Aorta (tissue), 5 donors: ENCODE measurements at places on chromosomes 11 and 22. TPM values are rescaled to one million over a fixed set of nuclear protein-coding genes. Genes with fewer than 3 reads are reported as not detected.
A peak's percentile ranks its signal among the peaks of the same experiment; 100 is the strongest.

GRCh38 chr11:94638902-94639373, 71.8 kb downstream of the PIWIL4 start:
- DNase-seq = no peak

- no peak for DNase-seq
These were observed 32.0 kb upstream of the LRRC32 start for GRCh38 chr11:76702336-76703128.

- DNase-seq = no peak
These were observed 76.9 kb downstream of the DKK3 start for GRCh38 chr11:11931461-11932055.

GRCh38 chr11:60469723-60470122, 14.1 kb downstream of the MS4A1 start:
- DNase-seq = no peak

GRCh38 chr11:3037040-3037944, 19.9 kb downstream of the CARS1 start:
- peak; percentile 94 for DNase-seq

DNA sequence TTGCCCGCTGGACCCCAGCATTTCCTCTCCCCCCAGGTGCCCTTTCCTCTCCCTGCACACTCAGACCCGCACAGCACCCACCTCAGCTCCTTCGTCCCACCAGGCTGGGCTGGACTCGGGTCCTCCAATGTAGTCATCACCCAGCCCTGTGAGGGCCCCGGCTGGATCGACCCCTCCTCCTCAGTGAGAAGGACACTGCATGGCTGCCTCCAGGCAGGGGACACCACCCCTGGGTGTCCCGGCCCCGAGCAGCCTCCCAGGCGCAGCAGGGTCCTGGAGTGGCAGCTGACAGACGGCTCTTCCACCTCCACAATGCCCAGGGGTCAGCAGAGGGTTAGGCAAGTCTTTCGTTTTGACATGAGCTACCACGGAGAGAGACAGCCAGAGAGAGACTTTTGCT, 11.1 kb upstream of the ELF5 start:
- DNase-seq = no peak

NCAM1 gene
- total RNA-seq = 19.4 TPM

GRCh38 chr22:31055635-31056159, 25.4 kb upstream of the SMTN start:
- peak; percentile 95 for DNase-seq

ABCC8 gene
- 0.32 TPM for total RNA-seq

SIRT3 gene
- 8.6 TPM for total RNA-seq

GRCh38 chr22:49106096-49106841, 721.4 kb downstream of the BRD1 start:
- no peak for DNase-seq

DNA sequence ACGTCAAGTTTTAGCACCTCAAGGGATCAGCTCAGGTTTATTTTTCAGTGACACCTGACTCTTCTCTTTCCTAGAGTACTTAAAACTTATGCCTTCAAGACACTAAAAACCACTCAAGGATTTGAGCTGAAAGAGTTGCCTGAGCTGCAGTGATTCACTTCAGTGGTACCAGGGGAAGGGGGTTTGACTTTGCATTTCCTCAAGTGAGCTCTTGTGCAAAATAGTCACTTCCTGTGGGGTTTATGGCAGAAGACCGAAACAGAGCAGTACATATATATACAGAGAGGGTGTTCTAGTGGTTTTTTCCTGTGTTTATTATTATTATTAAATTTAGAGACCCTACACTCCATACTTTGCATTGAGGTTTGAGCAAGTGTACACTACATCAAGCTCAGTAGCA, 60.7 kb downstream of the DBX1 start:
- no peak for DNase-seq

DNA sequence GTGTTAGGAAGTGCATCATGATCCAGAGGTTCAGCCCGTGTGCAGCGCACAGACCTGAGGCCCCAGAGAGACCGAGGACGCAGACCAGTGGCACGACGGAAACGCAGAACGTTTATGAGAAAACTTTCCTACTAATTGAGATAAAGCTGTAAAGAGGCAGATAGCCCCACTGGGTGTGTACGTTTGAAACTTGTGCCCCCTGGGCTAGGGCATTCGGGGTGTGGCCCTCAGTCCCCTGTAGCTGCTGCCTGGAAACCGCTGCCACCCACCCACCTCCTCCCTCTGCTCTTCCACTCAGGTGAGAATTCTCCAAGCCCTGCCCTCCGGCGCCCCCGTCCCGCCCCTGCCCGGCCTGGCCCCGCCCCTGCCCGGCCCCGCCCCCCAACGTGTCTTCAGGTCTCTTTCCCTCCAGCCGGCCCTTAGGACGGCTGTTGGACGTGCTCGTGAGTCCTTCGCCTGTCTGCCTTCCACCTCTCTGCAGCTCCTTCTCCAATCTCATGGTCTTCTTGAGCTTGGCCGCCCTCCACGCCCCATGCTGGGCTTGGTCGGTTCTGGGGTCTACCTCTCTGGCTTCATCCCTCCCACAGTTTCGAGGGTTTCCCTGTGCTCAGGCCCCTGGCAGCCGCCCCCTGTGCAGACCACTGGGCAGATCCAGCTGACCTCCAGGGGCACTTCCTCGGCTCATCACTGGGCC, 12.1 kb downstream of the MAPK8IP2 start:
- DNase-seq = no peak

GRCh38 chr22:24178502-24179440, 2.5 kb upstream of the SUSD2 start:
- no peak for DNase-seq

OR2AG1 gene
- not detected for total RNA-seq

- no peak for DNase-seq
These were observed 18.4 kb downstream of the MYO7A start for GRCh38 chr11:77146261-77147035.

- no peak for DNase-seq
These were observed 6.8 kb downstream of the HPS4 start for GRCh38 chr22:26476705-26477340.

NPTXR gene
- total RNA-seq = 16.5 TPM
